A549 (cell line): ENCODE measurements at places on chromosomes 6 and 20.
A peak's percentile ranks its signal among the peaks of the same experiment; 100 is the strongest.

- DNase-seq = peak; percentile 47
These were observed 69.2 kb upstream of the TBC1D7 start for GRCh38 chr6:13397359-13398068.

GRCh38 chr6:144931172-144932035 is 646.3 kb downstream of the UTRN start:
- DNase-seq = peak; percentile 7

DNA sequence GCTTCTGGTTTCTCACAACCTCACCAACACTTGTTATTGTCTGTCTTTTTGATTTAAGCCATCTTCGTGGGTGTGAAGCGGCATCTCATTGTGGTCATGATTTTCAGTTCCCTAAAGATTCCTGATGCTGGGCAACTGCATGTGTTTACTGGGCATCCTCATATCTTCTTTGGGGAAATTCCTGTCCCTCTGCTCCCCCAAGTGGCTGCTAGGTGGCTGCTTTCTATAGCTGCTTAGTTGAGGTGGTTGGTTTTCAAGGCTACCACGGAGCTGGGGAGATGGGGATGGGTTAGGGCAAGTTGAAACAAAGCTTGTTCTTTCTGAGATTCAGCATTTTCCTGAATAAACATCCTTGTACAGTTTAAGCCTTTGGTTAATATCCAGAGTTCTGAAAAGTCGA is 403.9 kb upstream of the SULF2 start:
- peak; percentile 25 for DNase-seq

GRCh38 chr20:49237531-49237930 is 18.3 kb downstream of the DDX27 start:
- no peak for DNase-seq

DNA sequence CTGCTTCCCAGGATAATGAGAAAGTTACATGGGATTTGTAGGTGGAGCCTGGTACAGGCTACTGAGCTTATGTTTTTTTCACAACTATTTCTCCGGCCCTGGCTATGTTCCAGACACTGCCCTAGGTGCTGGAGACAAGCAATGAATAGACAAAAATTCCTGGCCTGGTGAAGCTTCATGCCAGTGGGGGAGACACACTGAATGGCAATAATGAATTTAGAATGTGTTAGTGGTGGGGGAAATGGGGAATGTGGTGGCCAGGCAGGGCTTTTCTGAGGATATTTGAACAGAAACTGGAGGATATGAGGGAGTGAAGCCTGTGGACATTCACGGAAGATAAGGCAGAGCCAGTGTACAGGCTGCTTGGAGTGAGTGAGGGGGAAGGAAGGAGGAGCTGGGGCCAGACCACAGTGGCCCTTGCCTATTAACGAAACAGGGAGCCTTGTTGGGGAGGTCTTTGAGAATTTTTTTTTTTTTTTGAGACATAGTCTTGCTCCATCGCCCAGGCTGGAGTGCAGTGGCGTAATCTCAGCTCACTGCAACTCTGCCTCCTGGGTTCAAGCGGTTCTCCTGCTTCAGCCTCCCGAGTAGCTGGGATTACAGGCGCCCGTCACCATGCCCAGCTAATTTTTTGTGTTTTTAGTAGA is 6.6 kb downstream of the FOXS1 start:
- DNase-seq = no peak

DNA sequence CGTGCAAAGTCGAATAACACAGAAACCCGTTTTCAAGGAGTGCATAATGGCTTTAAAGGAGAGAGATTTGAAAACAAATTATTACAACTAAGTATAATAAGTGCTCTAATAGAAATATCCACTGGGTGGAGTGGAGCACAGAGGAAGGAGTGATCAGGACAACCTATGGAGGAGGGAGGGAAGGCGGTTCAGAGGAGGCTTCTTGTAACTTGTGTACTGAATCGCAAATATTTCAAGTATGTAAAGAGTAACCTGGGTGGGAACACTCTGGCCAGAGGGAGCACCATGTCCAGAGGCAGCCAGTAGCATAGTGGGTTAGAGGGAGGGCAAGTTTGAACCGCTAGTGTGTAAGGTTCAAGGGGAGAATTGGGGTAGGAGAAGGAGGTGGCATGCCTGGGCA is 21.6 kb upstream of the TNFAIP3 start:
- DNase-seq = no peak

DNA sequence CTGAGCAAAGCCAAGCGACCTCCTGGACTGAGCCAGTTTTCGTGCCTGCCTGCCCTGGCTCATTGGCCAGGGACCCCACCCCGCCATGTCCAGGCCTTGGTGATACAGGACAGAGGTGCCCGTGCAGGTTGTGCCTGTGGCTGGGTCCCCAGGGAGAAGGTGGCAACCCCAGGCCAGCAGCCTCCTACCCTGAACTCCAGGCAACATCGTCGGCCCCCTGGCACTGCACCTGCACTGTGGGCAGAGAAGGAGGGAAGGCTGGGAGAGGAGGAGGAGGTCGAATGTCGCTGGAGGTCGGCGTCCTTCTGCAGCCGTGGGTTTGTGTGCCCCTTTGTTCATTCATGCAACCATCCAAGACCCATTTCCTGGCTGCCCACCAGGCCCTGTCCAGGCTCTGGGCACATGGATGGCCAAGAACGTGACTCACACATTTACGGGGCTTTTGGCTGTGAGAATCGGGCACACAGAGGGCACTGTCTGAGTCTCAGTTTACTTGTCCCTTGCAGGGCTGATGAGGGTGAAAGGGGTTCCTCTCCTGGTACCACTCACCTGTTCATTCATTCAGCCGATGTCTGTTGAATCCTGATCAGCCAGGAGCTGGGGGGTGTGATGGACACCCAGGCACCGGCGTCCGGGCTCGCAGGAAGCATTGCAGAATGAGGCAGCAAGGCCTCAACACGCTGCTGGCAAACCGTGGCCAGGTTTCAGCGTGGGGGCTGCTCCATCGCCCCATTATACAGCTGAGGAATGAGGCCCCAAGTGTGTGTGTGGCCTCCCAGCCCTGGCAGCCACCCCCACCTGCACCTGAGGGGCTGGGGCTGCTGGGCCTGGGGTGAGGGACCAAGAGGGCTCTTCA is 2.3 kb upstream of the RBBP8NL start:
- DNase-seq = no peak

- DNase-seq = no peak
These were observed 14.7 kb downstream of the NUP153 start for GRCh38 chr6:17691925-17692538.

DNA sequence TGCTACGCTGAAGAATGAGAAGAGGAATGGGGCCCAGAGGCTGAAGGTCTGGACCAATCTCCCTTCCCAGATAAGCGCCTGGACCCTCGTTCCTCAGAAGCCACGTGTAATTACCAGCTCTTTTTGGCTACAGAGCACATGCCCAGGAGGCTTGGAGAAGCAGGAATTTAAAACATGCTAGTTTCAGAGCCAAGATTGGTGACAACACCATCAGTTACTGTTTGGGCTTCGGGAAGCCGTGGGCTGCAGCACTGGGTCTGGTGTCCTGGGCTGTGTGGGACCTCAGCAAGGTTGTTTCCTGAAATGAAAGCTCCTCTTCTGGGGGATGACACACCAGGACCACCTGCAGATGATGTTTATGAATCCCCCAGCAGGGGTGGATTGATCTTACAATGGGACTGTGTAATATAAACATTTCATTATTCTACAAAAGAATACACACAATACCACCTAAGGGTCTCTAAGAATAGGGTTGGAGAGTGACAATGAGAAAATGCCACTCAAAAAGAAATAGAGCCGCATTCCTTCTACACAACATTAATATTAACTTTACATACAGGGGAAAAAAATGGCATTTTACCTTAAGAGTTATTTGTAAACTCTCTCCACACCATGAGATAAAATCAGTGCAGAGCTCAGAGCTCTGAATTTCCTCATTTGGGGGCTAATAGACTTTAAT is 207.8 kb upstream of the FOXQ1 start:
- DNase-seq = no peak

- DNase-seq = peak; percentile 24
These were observed at the start of gene PAQR8 for GRCh38 chr6:52361945-52362442. Gene PAQR8, plus strand, starts transcription at chr6:52362151. Its CDS starts 41,063 bp downstream, at chr6:52403214.

GRCh38 chr20:48703511-48704219 is 124.1 kb downstream of the PREX1 start:
- DNase-seq = no peak

DNA sequence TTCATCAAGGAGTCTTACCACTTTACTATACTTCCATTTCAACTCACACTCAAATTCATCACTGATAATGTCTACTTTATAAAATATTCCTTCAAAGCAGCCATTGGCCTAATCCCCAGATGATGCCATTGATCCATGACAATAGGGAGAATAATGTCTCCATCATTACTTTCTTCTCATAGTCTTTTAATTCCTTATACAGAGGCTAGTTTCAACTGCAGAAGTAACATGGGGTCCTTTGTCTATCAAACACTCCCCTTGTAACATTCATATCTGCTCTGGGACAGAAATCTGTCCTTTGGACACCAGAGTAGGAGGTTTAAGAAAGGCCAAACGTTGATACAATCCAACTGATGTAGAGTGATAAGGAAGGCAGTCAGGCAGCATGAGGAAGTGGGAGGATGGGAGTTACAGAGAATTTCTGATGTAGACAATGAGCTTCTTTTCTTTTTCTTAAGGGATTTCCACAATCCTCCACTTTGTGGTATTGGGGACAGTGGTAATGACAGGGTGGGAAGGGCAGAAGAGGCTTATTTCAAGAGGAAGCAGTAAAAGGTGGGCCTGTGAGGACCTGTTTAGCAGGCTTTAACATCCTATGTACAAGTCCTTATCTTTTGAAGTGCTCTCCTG is 18.9 kb upstream of the HLA-DOA start:
- DNase-seq = no peak

GRCh38 chr6:169344750-169345065 is 91.1 kb upstream of the THBS2 start:
- DNase-seq = no peak

DNA sequence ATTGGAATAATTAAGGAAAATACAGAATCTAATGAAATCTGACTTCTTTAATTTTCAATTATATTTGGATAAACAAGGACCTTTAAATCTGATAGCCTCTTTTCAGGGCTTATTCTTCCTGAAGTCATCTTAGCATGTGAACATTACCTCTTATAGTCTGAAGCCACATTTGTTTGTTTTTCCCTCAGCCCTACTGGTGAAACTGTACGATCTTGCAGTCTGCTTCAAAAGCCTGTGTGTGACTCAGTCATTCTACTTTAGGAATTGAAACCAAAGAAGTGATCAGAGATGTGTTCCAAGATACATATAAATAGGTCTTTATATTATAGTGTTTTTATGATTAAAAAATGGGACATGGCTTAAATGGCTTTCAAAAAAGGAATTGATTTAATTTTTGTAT is 67.5 kb downstream of the MACROD2 start:
- DNase-seq = no peak

DNA sequence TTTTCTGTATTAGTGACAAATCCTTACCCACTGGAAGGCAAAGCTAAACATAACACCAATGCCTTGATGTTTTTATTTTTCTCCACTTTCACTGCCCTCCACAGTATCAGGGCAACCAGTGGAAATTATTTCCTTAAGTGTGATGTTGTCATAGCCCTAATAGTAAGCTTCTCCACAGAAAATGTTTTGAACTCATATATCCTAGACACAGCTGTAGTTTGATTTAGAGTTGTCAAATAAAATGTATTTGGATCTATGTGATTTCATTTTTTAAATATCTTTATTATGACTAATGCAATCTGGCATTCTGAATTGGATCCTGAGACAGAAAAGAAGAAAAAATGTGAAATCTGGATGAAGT is 70.9 kb upstream of the UFL1 start:
- DNase-seq = no peak

DNA sequence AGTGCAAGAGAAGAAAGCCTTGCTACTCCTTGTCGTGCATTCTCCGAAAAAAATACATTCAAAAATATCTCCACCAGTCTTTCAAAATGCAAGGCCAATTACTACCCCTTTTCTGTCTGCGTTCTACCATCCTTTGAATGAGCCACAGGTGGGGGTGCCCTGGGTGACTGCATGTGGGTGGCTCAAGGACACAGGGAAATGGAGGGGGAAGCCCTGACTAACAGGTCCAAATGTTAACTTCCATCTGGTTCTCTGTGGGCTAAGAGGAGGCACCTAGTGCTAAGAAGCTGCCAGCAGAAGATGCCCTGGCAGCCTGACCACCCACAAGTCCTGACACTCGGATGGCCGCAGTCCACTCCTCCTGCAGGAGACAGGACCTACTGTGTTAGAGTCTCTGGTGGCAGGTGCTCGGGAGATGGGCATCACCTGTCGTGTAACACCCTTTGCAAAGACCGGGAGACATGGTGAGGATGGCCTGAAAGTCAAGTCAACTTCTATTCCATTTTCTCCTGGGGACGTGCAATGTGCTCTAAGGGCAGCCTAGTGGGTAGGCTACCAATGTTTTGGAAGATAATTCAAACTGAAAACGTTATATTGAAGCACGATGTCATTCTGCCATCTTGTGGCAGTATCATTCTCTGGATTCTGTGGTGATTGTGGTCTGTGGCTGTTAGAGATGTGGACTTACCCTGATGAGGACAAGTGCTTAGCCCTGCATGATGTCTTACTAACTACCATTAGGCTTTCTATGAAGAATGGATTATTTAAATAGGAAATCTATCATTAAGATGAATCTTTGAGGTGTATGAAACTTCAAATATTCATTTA is 27.4 kb upstream of the IGF2R start:
- DNase-seq = peak; percentile 4

- no peak for DNase-seq
These were observed 3.1 kb upstream of the ATXN1 start for GRCh38 chr6:16764188-16764950.

DNA sequence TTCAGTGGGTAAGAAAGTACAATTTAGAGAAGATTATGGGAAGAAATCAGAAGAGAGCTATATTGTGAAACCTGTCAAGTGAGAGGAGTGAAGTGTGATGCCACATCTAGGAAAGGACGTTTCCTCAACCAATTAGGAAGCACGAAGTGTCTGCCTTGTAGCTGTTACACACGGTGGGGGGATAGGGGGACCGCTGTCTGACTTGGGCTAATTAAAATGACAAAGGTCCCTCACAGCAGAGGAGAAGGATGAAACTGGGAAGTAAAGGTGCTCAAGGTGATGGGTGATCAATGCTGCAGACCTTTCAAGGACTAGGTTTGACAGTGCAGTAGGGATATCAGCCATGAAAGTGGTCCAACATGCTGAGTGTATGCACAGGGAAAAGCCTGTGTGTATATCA is 181.1 kb upstream of the PRSS16 start:
- no peak for DNase-seq

DNA sequence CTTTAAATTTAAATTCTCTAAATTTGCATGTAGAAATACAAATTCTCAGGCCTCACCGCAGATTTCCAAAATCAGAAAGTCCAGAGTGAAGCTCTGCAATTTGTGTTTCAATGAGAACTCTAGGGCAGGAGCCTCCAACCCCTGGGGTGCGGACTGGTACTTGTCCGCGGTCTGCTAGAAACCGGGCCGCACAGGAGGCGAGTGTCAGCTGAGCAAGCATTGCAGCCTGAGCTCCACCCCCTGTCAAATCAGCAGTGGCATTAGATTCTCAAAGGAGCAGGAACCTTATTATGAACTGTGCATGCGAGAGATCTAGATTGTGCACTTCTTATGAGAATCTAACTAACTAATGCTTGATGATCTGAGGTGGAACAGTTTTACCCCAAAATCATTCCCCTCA is 203.0 kb upstream of the PCSK2 start:
- DNase-seq = no peak

- no peak for DNase-seq
These were observed 159.0 kb upstream of the RIPOR2 start for GRCh38 chr6:25094726-25095125.
